ENCODE measurements at places on chromosomes 12 and 14. TPM values are rescaled to one million over a fixed set of nuclear protein-coding genes. Genes with fewer than 3 reads are reported as not detected.

TPH2 gene
- not detected for total RNA-seq

GPR65 gene
- 0.28 TPM for total RNA-seq

PNN gene
- total RNA-seq: 16.0 TPM

NANOG gene
- not detected for total RNA-seq

CFAP54 gene
- 1.4 TPM for total RNA-seq

NUP37 gene
- 43.2 TPM for total RNA-seq

MGST1 gene
- total RNA-seq: 69.8 TPM

GPRC5A gene
- 25.9 TPM for total RNA-seq

CACNA2D4 gene
- total RNA-seq: 0.43 TPM

IAPP gene
- total RNA-seq: not detected

EAPP gene
- 63.9 TPM for total RNA-seq

TAS2R31 gene
- total RNA-seq: 2.4 TPM

PRKD1 gene
- total RNA-seq: 12.4 TPM

COX8C gene
- not detected for total RNA-seq

SPIC gene
- total RNA-seq: not detected

LUM gene
- total RNA-seq: 1,464 TPM

BIN2 gene
- total RNA-seq: not detected

CLEC1A gene
- not detected for total RNA-seq

LALBA gene
- total RNA-seq: not detected

GLIPR1 gene
- 41.4 TPM for total RNA-seq

FGF23 gene
- total RNA-seq: not detected

XPOT gene
- 127 TPM for total RNA-seq

TMEM119 gene
- total RNA-seq: 62.7 TPM

AMN gene
- total RNA-seq: 0.18 TPM

OSBPL8 gene
- total RNA-seq: 127 TPM

OTX2 gene
- not detected for total RNA-seq

TMBIM4 gene
- 65.8 TPM for total RNA-seq

PTCSC3 gene
- total RNA-seq: not detected

CLEC4A gene
- 0.28 TPM for total RNA-seq

GPD1 gene
- total RNA-seq: not detected

SMIM41 gene
- 9.8 TPM for total RNA-seq

KRT82 gene
- not detected for total RNA-seq

SAMD15 gene
- 3.1 TPM for total RNA-seq

DDX24 gene
- total RNA-seq: 132 TPM

JDP2 gene
- total RNA-seq: 85.6 TPM

FAIM2 gene
- 5.5 TPM for total RNA-seq

SLC38A4 gene
- 4.2 TPM for total RNA-seq

EIF2S3B gene
- total RNA-seq: 16.2 TPM

NTS gene
- total RNA-seq: 6.0 TPM

SNAPC1 gene
- total RNA-seq: 18.2 TPM

GALNT16 gene
- total RNA-seq: 0.85 TPM

P2RX7 gene
- 1.7 TPM for total RNA-seq

COL2A1 gene
- not detected for total RNA-seq

RNF212B gene
- not detected for total RNA-seq
